ENCODE measurements at places on chromosomes 3 and 15. TPM values are rescaled to one million over a fixed set of nuclear protein-coding genes. Genes with fewer than 3 reads are reported as not detected.
A peak's percentile ranks its signal among the peaks of the same experiment; 100 is the strongest.

Gene TM4SF18
- not detected for polyA plus RNA-seq

Gene PTH1R
- 0.05 TPM for polyA plus RNA-seq

Gene PPARG
- polyA plus RNA-seq = 33.8 TPM

Gene PATL2
- polyA plus RNA-seq = 0.50 TPM

Gene NGLY1
- 16.3 TPM for polyA plus RNA-seq

Gene ACTC1
- polyA plus RNA-seq = 0.46 TPM

Gene FRG2C
- polyA plus RNA-seq = not detected

Gene TMCO5A
- not detected for polyA plus RNA-seq

Gene SUSD5
- 1.8 TPM for polyA plus RNA-seq

Gene LRRC31
- not detected for polyA plus RNA-seq

Gene CPEB1
- 8.4 TPM for polyA plus RNA-seq

- DNase-seq = no peak
Measured at GRCh38 chr3:31399271-31399670, 133.5 kb upstream of the STT3B start.

- DNase-seq = no peak
Measured at GRCh38 chr3:122076491-122077292, 21.5 kb downstream of the CD86 start.

DNA sequence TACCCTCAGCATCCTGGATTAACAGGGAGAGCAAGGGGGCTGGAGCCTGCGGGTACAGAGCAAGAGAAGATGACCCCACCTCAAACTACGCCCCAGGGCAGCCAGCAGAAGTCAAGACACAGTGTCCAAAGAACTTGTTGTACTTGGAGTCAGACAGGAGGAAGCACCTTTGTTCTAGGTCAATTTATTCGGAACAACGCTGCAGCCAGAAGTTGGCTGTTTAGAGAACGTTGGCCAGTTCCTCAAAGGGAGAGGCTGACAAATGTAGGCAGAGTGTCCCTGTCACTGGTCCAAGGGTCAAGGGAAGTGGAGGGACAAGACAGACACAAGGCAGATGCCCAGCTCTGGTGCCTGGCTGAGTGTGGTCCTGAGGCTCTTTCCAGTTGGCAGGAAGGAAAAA, 32.1 kb upstream of the PIAS1 start:
- no peak for DNase-seq

GRCh38 chr3:57929988-57930387, 78.2 kb upstream of the FLNB start:
- DNase-seq = no peak

DNA sequence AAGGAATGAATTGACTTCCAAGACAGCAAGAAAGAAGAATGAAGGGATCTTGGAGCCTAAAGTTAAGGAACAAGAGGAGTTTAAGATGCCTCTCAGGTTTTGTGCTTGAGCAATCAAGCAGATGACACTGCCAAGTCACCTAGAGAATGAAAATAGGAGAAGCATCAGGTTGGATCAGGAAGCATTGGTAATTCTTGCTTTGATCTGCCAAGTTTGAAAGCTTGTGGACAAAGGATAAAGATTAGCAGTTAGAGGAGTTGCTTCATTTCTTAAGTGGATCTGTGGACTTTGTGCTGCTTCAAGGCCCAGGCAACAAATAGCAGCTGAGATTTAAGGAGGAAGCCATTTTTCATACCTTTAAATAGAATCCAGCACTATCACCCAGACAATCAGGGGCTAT, 35.6 kb downstream of the FRMD5 start:
- DNase-seq = no peak

DNA sequence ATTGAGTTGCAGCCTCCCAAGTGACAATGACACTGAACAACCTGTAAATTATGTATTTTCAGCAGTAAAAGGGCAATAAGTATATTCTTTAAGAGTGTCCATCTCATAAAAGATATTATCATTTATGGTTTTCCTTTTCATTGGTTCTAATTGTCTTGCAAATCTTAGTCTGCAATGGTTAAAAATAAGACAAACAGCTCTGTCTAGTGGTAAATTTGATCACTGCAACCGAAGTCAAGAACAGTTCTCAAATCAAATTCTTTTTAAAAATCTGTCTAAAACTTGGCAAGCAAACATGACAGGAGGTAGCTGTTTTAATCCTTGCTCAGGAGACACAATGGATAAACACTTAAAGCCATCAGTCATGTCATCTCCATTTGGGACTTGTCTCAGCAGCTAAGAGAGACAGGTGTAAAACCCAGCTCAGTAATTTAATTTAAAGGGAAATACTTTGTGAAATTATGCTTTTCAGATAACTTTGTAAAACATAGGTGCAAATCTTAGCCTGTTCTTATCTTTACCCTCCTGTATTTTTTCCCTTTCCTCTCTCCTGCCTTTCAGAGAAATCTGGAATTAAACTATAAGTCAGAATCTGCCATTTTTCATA, 150.3 kb upstream of the ARHGEF26 start:
- DNase-seq = no peak

DNA sequence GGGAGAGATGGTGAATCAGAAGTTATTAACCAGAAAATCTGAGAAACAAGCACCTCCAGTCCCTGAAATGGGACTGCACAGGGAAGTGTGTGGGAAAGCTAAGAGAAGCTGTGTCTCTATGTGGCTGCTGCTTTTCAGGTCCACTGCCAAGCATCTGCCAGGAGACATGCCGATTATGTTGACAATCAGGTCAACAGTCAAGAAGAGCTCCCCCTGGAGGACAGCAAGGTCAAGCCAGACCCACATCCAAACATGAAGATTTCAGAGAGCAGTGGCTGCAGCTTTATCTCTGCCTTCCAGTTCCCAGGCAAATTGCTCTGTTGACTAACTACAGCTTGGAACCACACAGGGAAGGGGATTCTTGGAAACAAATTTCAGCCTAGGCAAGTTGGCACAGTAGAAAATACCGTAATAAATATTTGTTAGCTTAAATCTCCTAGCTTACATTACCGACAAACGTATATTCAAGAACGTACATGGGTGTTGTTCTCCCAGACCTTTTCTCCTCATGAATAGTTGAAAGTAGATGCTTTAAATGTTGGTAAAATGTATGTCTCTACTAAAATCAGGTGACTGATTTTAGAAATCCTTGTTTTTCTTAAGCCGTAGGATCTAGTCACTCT, 394.5 kb upstream of the RARB start:
- DNase-seq = no peak

DNA sequence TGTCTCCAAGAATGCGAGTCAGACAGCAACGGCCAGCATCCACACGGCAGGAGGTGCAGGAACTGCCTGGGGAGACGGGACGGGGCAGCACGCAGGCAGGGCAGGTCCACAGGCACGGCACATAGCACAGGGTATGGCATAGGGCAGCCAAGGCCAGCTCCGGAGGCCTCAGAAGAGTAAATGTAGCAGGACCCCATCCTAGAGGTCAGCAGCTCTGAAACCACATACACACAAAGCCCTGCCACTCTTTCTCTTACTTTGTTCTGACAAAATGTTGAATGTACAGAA, 26.9 kb downstream of the ZXDC start:
- no peak for DNase-seq

- DNase-seq = no peak
Measured at GRCh38 chr15:70410371-70410985, 312.8 kb upstream of the TLE3 start.

DNA sequence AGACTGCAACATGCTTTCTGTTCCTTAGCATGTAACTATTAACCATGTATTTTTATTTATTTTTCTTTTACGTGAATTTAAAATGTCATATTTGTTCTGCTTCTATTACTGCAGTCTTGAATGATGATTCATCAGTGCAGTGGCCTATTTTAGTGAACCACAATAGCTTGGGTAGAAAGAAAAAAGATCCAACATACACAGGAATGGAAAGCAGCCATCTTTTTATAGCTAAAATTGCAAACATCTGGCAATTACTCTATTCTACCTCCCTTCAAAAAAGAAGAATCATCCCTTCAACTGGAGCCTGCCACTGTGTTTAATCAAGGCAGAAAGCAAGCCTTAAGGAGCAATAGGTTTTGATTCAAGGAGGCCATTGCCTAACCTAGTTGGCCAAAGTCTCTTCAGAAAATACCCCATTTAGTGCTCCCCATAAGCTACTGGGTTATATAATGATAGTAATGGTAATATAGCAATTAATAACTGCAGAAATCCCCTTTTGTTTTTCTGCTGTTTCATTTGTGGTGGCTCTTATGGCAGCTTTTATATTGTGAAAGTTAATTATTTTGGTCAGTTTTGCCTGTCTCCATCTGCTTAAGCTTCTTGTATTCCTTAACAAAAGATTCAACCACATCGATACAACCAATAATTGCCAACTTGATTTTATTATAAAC, 267.3 kb downstream of the LPP start:
- DNase-seq = peak; percentile 63

DNA sequence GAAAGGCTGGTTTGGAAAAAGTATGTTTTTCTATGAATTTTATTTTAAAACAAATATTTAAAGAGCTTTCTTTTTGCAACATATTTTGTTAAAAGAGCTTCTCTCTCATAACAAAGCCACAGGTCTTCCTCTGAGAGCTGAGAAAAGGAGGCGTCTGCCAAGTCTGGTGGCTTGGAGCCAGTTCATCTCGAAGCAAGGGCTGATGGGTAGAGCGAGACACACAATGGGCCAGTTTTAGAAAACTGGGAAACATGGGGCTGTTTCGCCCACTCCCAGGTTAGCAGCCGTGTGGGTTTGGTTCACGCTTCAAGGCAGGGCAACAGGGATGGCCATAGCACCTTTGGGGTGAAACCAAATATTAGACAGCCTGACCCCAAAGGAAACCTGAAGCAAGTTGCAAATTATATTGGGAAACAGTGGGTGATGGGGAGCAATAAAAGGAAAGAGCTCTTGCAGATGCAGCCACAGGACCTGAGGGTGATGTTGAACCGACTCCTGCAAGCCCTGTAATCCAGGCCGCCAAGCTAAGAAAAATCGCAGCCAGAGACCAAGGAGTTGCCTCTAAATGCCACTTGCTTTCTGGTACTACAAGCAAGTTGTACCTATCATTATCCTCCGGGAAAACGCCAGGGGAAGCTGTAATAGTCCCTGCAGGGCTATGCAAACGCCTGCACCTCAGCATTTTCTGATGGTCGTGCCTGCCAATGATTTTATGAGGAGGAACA, 88.4 kb upstream of the GALNT15 start:
- no peak for DNase-seq

DNA sequence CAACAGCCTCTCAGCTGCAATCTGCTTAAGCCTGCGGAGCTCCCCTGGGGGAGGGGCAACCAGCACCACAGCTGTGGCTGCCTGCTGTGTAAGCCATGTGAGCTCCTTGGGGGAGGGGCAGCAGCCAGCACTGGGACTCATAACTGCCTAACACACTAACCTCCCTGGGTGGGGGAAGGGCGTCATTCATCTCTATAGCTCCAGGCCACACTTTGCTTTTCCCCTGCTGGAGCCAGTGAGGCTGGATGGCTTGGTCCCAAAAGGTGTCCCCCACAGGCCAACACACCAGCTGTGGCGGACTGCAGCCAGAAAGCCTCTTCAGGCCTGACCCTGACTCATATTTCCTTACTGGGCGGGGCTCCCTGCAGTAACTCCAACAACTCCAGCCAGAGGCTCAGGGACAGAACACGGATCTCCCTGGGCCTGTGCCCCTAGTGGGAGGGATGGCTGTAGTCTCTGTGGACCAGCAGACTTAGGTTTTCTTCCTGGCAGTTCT, 129.8 kb downstream of the PPM1L start:
- peak; percentile 38 for DNase-seq

DNA sequence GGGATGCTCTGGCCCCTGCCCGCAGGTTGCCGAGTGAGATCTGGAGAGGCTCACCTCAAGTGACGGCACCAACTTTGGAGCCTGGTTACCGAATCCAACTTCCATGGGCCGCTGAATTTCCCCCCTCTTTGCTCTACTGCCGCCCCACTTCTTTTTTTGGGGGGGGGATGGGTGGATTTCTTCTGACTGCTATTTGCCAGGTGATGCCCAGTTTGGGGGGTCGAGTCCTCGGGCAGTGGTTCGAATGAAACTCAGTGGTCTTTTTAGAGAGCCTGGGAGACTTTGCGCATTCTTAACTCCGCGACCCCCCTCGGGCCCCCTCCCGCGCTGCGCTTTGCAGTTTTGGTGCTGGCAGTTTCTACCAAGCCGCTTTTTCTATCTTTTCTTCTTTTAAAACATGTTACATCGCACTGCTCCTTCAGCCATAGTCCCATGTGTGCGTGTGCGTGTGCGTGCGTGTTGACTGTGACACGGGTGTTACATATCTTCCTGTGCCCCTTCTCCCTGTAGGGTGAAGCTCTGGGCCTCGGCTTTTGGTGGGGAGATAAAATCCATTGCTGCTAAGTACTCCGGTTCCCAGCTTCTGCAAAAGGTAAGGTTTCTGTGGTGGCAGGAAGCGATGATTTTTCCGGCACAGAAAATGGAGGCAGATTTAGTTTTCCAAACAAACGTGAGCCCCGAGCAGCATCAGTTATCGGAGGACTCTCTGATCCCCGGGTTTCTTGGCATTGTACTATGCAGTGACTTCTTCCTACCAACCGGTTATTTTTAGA, 837 bp downstream of the CACNA2D3 start:
- DNase-seq = no peak

DNA sequence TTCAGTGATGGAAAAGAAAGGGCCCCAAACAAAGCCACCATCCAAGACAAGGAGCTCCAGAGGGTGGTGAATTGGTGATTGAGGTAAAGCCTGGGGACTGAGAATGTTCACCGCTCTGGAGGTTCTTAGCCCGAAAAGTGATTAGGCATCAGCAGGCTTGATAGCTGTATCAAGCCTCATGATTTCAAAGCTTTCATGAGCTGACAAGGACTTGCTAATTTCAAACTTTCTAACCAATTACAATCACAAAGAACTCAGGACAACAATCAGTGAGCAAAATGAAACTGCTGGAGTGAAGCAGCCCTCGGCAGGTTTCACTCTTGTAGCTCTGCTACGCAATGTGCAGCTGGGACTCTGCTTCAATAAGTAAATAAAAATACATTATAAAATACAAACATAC, 391.3 kb downstream of the TIGIT start:
- DNase-seq = no peak

DNA sequence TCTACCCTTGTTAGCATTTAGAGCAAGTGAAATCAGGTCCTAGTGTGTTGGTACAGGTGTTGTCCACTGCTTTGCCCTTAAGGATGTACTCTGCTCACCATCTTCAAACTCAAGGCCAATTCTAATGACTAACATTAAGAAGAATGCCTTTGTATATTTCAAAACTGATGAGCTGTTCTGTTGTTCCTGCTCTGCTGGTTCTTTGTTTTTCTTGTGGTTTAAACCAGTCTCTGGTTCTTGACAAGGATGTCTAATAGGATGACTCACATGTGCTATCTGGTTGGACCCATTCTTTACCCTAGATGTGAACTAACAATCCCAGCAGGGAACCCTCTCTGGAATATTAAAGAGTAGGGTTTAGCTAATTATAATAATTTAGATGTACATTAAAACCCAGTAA, 17.3 kb downstream of the ABHD5 start:
- DNase-seq = peak; percentile 78

- DNase-seq = no peak
Measured at GRCh38 chr3:26422415-26422814, 200.2 kb upstream of the LRRC3B start.

- no peak for DNase-seq
Measured at GRCh38 chr3:107465064-107465631, 57.6 kb upstream of the BBX start.

GRCh38 chr3:124684459-124684858, 45.8 kb upstream of the UMPS start:
- DNase-seq = no peak

GRCh38 chr15:90266061-90266431, 574 bp downstream of the NGRN start:
- no peak for DNase-seq
